ENCODE measurements at places on chromosomes 12 and 14.

- DNase-seq: no peak
These were observed 439.5 kb downstream of the CCER1 start for GRCh38 chr12:90515199-90516175.

GRCh38 chr14:76550534-76550933 is 174.6 kb downstream of the ESRRB start:
- no peak for DNase-seq

GRCh38 chr12:51961834-51962233 is 10.3 kb downstream of the ACVR1B start:
- no peak for DNase-seq

GRCh38 chr12:130104571-130105106 is 57.6 kb upstream of the FZD10 start:
- no peak for DNase-seq

- no peak for DNase-seq
These were observed 25.3 kb downstream of the OAS2 start for GRCh38 chr12:113003636-113004035.

GRCh38 chr14:83638748-83639504 is 1891.0 kb upstream of the FLRT2 start:
- no peak for DNase-seq

DNA sequence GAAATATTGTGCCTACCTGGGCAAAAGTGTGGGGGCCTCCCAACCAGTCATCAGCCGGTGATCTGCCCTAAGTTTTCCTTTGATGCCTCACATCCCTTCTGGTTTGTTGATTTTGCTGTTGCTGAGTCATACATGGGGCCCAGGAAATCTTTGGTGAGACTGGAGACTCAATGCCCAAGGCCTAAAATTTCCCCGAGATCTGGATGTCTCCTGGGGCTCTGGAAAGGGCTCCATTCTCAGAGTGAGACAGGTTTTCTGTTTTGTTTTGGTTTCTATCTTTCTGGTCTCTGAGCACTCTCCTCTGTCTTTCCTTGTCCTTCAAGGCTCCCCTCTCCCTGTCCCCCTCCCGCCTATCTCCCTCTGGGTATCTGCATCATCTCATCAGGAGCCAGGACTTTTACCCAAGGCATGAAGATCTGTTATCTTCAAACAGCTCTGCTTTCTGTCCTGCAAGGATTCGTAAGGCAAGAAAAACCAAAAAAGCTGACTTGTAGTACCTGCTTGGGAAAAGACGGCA is 152.8 kb upstream of the MAX start:
- peak; percentile 35 for DNase-seq

DNA sequence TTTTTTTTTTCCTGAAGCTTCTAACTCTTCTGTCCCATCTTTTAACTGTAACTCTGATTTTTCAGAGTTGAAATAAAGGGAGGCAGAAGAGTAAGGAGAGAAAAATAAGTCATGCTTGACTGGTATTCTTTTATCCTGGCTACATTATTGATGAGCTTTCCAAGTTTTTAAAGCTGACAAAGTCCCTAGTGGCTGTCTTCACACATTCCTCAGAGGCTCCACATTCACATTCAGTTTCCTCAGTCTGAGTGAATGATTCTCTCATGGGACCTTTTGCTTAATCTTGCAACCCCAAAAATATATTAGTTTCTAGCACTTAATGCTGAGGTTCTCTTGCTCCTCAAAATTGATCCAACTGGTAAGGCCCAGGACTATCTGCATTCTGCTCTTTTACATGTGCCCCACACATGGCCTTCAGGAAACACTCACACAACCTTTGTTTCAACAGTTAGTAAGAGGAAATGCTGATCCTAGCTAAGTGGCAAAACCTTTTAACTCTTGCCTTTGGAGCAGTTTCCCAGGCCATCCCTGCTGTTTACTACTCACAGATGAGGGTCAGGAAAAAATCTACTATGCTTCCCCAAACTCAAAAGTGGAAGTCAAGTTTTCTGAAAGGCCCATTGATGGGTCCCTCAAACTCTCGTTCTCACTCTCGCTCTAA is 61.7 kb upstream of the SLC6A15 start:
- DNase-seq: no peak

DNA sequence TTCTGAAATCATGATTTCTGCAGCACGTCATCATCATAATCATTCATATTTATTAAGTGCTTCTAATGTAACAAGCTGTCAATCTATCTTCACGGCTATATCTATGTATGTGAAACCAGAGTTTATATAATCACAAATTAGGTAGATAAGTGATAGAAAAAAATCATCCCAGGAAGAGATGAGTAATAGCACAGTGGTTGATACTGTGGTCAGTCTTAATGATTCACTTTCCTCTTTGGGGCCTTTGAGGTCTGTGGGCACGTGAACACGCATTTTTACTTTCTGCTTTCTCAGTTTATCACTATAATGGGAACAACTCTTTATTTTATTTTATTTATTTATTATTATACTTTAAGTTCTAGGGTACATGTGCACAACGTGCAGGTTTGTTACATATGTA is 265.9 kb upstream of the NOVA1 start:
- DNase-seq: peak; percentile 68

DNA sequence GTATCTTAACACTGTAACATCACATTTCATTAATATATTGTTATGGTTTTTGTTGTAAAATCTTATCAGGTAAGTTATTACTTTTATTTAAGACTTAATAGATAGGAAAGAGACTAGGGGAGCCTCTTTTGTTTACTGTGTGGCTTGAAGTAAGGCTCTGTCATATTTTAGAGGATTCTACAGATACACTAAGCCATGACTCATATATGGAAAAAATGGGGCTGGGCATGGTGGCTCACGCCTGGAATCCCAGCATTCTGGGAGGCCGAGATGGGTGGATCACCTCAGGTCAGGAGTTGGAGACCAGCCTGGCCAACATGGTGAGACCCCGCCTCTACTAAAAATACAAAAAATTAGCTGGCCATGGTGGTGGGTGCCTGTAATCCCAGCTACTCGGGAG is 23.6 kb upstream of the NPFF start:
- no peak for DNase-seq

GRCh38 chr12:31298515-31298910 is 27.4 kb downstream of the SINHCAF start:
- DNase-seq: no peak

- DNase-seq: peak; percentile 54
These were observed 12.3 kb downstream of the EP400 start for GRCh38 chr12:131962069-131962468.

DNA sequence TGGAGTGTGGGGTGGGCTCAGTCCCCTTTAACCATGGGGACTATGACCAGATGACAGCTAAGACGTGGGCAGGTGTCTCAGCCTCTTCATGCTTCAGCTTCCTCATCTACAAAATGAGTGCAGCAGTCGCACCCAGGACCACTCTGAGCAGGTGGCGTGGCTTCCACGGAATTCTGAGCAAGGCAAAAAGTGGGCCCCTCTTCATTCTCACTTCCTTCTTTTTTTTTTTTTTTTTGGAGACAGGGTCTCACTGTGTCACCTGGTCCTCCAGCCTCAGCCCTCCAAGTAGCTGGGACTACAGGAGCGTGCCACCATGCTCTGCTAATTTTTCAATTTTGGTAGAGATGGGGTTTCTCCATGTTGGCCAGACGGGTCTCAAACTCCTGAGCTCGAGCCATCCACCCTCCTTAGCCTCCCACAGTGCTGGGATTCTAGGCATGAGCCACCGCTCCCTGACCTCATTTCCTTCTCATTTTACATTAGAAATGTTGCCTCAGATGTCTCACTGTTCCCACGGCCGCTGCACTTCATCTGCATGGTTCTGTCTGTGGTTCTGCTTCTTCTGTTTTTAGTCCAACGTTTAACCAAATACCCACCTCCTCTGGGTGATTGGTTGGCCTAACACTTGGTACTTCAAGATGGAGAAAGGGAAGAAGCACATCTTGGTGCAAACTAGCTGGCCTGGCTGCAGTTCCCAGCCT is 41.3 kb upstream of the BCL7A start:
- peak; percentile 23 for DNase-seq
